Activated CD4-positive, alpha-beta T cell treated with anti-CD3 and anti-CD28 coated beads, Interleukin-2, amount 10 ng/mL, durations not matched to agents 7 days and 5 days (primary cell): ENCODE measurements at places on chromosomes 11 and 22. TPM values are rescaled to one million over a fixed set of nuclear protein-coding genes. Genes with fewer than 3 reads are reported as not detected.

The RIMBP3B gene
- total RNA-seq = 0.84 TPM

The C1QTNF5 gene
- not detected for total RNA-seq

DNA sequence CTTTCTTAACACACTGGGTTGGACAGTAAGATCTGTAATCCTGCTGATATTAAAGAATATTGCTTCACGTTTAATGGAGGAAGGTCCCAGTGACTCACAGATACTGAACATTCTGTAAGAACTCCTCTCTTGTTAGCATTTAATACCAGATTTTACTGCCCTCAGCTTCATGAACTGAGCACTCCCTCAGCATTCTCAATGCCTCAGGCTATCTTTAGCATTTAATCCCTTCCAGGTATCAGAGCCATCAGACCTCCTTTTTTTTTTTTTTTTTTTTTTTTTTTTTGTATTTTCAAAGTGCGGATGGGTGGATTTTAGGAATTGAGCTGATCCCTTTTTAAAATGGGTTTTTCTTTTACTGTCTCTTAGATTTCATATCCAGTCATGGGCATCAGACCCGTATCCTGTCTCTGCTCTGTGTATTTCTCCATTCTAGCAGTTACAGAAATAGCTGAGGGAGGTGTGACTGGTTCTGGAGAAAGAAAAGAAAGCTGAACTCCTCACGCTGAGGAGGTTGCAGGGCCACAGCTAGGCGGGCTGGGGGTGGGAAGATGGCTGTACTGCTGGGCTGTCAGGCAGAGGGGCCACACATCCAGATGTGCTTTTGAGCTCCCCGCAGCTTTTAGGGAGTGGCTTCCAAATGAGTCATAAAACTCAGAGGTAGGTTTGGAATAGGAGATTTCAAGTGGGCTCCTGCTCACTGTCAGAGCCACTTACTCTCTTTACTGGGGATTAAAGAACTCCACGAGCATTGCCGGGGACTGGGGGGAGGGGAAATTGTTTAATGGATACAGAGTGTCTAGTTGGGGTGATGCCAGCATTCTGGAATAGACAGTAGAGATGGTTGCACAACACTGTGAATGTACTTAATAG, 97.0 kb downstream of the SYT9 start:
- no peak overlapping the region for H3K27ac ChIP-seq
- H3K36me3 ChIP-seq = no peaks in the 10 kb centered on the region
- no peaks in the 10 kb centered on the region for H3K4me1 ChIP-seq
- H3K4me3 ChIP-seq = no peak overlapping the region
- peaks cover 3% of the 10 kb centered on the region for H3K27me3 ChIP-seq

DNA sequence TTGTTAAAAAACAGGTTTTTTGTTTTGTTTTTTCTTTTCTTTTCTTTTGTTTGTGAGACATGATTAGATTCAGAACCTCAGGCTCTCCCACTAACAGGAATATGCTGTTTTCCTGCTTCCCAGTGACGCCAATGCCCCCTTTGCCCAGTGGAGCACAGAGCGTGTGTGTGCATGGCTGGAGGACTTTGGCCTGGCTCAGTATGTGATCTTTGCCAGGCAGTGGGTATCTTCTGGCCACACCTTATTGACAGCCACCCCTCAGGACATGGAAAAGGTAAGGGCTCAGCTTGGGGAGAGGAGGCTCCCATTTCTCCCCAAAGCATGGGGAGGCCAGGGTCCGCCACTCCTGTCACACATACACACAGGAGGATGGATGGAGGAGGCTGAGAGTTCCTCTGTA, 25.0 kb downstream of the CYB5R2 start:
- H3K4me3 ChIP-seq = no peak overlapping the region
- H3K36me3 ChIP-seq = peaks cover 12% of the 10 kb centered on the region
- H3K4me1 ChIP-seq = no peaks in the 10 kb centered on the region
- no peaks in the 10 kb centered on the region for H3K27me3 ChIP-seq

- H3K27ac ChIP-seq = peak overlapping the region; percentile 83
- peak overlapping the region; percentile 89 for H3K4me3 ChIP-seq
- peaks cover 43% of the 10 kb centered on the region for H3K4me1 ChIP-seq
- peaks cover 4% of the 10 kb centered on the region for H3K36me3 ChIP-seq
These were observed 1.9 kb downstream of the TMEM134 start for GRCh38 chr11:67466962-67467771.

The CCDC116 gene
- total RNA-seq = 0.97 TPM

DNA sequence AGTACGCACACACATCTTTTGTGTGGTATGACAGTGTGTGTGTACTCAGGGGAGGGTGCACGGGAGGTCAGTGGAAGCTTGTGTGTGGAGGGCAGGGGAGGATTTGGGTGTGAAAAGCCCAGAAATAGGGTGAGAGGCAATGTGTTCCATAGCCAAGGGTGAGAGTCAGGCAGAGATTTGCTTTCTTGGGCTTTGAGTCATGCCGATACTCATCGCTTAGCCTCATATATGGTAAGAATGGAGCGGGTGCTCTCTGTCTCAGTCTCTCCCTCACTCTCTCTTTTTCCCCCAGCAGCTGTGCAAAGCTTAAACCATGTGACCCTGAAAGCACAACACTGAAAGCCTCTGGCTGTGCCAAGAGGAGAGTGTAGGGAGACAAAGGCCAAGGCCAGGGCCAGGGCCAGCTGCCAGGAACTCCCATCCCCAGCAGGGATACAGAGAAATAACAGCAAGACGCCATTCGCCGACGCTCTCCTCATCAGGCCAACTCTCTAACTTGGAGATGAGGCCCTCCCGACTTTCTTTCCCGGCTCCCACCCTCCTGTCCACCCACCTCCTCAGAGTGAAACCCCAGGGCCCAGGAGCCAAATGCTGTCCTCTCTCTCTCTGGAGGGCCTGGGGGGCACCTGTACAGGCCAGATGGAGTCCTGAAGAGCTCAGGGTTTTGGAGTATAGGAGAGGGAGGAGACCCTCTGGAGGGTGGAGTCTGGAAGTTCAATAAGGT, 20.3 kb upstream of the MICAL3 start:
- peaks cover 7% of the 10 kb centered on the region for H3K27me3 ChIP-seq
- DNase-seq = no peak
- H3K4me3 ChIP-seq = no peak overlapping the region
- no peaks in the 10 kb centered on the region for H3K36me3 ChIP-seq
- no peak overlapping the region for H3K27ac ChIP-seq

GRCh38 chr11:12042215-12042676, 33.8 kb upstream of the DKK3 start:
- H3K27ac ChIP-seq = no peak overlapping the region
- DNase-seq = no peak
- peaks cover 7% of the 10 kb centered on the region for H3K4me1 ChIP-seq
- no peaks in the 10 kb centered on the region for H3K36me3 ChIP-seq

The FGF3 gene
- not detected for total RNA-seq

DNA sequence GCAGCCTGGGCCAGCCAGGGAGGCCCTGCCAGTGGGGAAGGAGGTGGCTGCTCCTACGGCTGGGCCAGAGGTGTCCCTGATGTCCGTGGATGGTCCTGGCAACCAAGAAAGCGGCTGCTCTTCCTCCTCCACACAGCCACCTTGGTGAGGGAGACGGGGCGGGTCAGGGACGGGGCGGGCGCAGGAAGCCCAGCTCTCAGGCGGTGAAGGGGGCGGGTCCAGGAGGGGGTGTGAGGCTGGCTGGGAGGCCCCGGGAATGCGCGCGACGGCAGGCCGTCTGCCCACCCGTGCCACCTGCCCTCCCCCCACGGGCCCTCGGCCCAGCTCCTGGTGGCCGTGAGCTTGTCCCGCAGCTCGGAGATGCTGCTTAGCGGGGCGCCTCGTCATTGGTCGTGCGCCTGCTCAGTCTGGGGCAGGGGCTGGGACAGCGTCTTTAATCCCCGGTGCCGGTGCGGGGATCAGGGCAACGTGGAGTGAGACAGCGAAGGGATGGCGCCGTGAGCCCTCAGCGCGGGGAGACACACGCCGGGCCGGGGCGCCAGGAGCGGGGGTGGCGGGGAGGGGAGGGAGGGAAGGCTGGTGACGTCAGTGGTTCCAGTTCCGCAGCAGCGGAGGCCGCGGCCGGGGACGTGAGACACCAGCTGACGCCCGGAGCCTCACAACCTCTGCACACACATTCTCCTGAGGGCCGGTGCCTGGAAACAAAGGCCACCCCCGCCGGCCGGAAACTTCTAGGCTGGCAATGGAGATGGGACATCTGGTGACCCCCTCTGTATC, 6.7 kb upstream of the BRSK2 start:
- peaks cover 13% of the 10 kb centered on the region for H3K4me1 ChIP-seq
- peak overlapping the region; percentile 25 for H3K27ac ChIP-seq
- H3K4me3 ChIP-seq = peak overlapping the region; percentile 67
- no peaks in the 10 kb centered on the region for H3K36me3 ChIP-seq
- peaks cover 24% of the 10 kb centered on the region for H3K27me3 ChIP-seq
- DNase-seq = peak; percentile 66
